ENCODE measurements at places on chromosomes 2 and 18.

GRCh38 chr2:85854166-85854509, 34.7 kb downstream of the ST3GAL5 start:
- DNase-seq: no peak
- H3K27me3 ChIP-seq: no peaks in the 10 kb centered on the region
- peaks cover 40% of the 10 kb centered on the region for H3K4me1 ChIP-seq
- H3K4me3 ChIP-seq: no peak overlapping the region
- peak overlapping the region; percentile 71 for H3K27ac ChIP-seq

- no peaks in the 10 kb centered on the region for H3K36me3 ChIP-seq
- H3K27me3 ChIP-seq: no peaks in the 10 kb centered on the region
- no peak overlapping the region for H3K4me3 ChIP-seq
- H3K27ac ChIP-seq: peak overlapping the region; percentile 78
Measured at GRCh38 chr18:12032786-12033642, 51.7 kb downstream of the IMPA2 start.

DNA sequence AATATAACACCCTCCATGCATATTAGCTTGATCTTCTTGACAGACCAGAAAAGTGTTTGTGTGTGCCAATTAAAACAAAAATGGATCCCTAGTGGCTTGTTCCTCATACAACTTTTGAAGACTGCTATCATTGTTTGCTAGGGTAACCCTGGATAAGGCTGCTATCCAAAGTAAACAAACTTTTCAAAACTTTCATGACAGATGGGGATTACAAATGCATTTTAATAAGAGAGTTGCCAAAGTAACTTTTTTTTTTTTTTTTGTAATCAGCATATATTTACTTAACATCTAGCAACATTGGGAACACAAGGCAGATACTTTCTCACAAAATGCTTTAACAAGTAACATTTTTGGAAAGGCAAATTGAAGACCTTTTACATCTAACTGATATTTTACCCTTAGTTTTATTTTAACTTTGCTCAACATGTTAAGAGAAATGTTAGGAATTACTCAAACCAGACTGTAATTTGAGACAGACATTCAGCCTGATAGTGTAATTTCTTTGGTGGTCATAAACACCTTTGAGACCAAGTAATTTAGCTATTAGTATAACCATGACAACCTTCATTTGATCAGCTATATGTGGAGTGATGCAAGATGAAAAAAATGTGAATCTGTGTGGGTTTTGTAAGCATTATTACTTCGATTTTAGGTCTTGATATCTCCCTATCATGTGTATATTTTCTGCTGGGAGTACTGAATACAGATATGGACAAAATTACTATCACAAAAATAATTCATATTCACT, 300.9 kb downstream of the ARHGAP15 start:
- no peaks in the 10 kb centered on the region for H3K4me1 ChIP-seq
- no peak overlapping the region for H3K4me3 ChIP-seq
- H3K27ac ChIP-seq: no peak overlapping the region
- no peaks in the 10 kb centered on the region for H3K27me3 ChIP-seq
- no peaks in the 10 kb centered on the region for H3K36me3 ChIP-seq

GRCh38 chr2:45344502-45344901, 266.6 kb downstream of the SRBD1 start:
- no peaks in the 10 kb centered on the region for H3K36me3 ChIP-seq
- H3K4me3 ChIP-seq: no peak overlapping the region
- no peaks in the 10 kb centered on the region for H3K27me3 ChIP-seq
- peak; percentile 54 for DNase-seq
- no peak overlapping the region for H3K27ac ChIP-seq

DNA sequence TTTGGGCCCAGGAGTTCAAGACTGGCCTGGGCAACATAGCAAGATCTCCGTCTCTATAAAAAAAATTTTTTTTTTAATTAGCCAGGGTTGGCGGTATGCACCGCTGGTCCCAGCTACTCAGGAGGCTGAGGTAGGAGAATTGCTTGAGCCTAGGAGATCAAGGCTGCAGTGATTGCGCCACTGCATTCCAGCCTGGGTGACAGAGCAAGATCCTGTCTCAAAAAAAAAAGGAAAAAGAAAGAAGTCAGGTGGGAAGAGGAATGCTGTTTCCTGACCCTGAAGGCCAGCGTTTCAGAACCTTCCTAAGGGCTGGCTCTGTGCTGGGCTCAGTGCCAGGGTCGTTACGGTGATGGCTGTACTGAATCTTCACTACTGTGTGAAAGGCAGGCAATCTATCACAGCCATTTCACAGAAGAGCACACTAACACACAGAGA, 35.0 kb upstream of the AGAP1 start:
- H3K36me3 ChIP-seq: no peaks in the 10 kb centered on the region
- no peaks in the 10 kb centered on the region for H3K4me1 ChIP-seq
- no peak overlapping the region for H3K4me3 ChIP-seq
- DNase-seq: no peak

DNA sequence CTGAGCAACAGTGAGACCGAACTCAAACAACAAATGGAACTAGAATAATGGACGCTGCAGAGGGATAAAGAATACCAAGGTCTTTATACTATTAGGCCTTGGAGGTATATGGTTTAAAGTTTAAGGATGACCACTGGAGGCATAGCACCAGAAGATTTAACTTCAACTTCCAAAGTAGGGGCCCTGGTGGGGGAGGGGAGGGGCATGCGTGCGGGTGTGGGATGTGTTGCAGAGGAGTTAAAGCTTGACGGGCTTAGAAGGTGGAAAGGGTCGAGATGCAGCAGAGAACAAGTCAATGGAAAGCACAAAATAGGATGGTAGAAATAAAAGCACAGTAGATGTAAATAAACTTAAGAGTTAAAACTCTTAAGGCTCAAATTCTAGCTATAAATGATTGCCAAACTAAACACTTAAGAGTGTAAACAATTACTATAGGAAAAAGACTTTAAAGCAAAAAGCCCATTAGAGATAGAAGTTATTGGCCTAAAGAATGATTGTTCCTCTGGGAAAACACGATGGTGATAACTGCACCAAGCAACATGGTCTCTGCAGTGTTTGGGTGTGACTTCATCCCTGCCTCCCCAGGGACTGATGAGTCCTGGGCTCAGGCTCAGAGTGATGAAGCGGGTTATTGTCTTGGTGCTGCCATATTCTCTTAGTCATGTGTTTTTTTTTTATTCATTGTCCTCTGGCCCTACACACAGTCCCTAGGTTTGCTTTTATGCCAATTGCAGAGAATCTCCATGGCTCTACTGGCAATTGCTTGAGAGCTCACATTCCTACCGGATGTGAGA, 13.0 kb downstream of the RRM2 start:
- no peak for DNase-seq
- no peaks in the 10 kb centered on the region for H3K36me3 ChIP-seq
- H3K4me1 ChIP-seq: no peaks in the 10 kb centered on the region
- H3K27me3 ChIP-seq: no peaks in the 10 kb centered on the region
- H3K4me3 ChIP-seq: no peak overlapping the region

GRCh38 chr2:73070643-73071359, 711 bp downstream of the SFXN5 start:
- peak overlapping the region; percentile 94 for H3K27ac ChIP-seq
- no peak for DNase-seq
- H3K36me3 ChIP-seq: no peaks in the 10 kb centered on the region
- H3K4me1 ChIP-seq: peaks cover 35% of the 10 kb centered on the region

DNA sequence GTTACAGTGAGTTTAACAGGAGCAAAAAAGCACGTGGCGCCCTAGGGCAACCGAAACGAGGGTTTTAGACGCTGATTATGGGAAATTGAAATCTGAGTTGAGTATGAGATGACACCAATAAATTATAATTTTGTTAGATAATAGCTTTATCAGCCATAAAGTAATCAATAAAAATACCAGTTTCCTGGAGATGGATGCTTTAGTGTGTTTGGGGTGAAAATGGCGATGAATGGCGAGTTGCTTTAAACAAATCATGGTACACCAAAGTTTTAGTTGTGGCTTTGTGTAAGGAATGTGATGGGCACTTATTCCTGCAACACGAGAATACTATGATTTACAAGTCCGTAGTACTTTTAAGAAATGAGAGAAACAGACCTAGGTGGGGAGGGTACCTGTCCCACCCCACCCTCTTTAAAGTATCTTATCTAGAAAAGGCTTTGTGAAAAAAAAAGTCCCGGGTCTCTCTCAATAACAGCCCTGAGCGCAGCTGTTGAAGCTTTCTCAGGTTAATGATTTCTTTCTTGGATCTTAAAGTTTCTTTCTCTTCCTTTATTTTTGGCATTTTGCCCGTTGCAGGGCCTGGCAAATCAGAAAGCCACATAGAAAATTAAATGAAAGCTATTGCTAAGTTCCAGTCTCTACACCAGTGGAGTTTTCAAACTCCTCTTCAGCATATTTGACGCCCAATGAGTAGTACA, 1.5 kb upstream of the RRM2 start:
- peaks cover 31% of the 10 kb centered on the region for H3K4me1 ChIP-seq
- peaks cover 6% of the 10 kb centered on the region for H3K27me3 ChIP-seq
- peak overlapping the region; percentile 60 for H3K27ac ChIP-seq
- no peaks in the 10 kb centered on the region for H3K36me3 ChIP-seq

- H3K27ac ChIP-seq: no peak overlapping the region
- H3K27me3 ChIP-seq: no peaks in the 10 kb centered on the region
- H3K4me3 ChIP-seq: no peak overlapping the region
Measured at GRCh38 chr2:144668493-144669110, 148.7 kb upstream of the ZEB2 start.

DNA sequence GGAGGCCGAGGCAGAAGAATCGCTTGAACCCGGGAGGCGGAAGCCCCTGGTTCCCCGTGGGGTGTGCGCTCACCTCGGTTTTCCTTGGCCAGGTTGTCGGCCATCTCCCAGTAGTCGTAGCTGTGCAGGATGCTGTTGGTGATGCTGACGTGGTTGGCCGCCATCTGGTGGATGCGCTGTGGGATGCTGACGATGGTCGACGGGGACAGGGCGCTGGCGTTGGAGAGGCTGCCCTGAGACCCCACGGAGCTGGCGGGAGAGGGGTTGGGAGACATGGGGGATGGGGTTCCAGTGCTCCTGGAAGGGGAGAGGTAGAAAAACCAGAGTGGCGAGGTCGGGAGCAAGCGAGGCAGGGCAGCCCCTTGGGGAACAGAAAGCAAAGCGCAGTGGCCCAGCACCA, 64.4 kb upstream of the REV1 start:
- no peak overlapping the region for H3K27ac ChIP-seq
- H3K36me3 ChIP-seq: no peaks in the 10 kb centered on the region
- DNase-seq: no peak

- no peak overlapping the region for H3K27ac ChIP-seq
- DNase-seq: no peak
- H3K4me3 ChIP-seq: no peak overlapping the region
- H3K36me3 ChIP-seq: no peaks in the 10 kb centered on the region
- no peaks in the 10 kb centered on the region for H3K4me1 ChIP-seq
Measured at GRCh38 chr2:67674668-67675067, 277.5 kb downstream of the ETAA1 start.

GRCh38 chr2:154223726-154224125, 352.0 kb downstream of the GALNT13 start:
- H3K27me3 ChIP-seq: no peaks in the 10 kb centered on the region
- DNase-seq: no peak

- no peak overlapping the region for H3K4me3 ChIP-seq
- H3K4me1 ChIP-seq: no peaks in the 10 kb centered on the region
- no peak for DNase-seq
- no peaks in the 10 kb centered on the region for H3K36me3 ChIP-seq
Measured at GRCh38 chr2:38907743-38908562, 18.3 kb downstream of the ARHGEF33 start.

- H3K27ac ChIP-seq: no peak overlapping the region
- no peaks in the 10 kb centered on the region for H3K27me3 ChIP-seq
- peaks cover 62% of the 10 kb centered on the region for H3K36me3 ChIP-seq
Measured at GRCh38 chr2:27241761-27242613, 20.9 kb downstream of the SLC30A3 start.

DNA sequence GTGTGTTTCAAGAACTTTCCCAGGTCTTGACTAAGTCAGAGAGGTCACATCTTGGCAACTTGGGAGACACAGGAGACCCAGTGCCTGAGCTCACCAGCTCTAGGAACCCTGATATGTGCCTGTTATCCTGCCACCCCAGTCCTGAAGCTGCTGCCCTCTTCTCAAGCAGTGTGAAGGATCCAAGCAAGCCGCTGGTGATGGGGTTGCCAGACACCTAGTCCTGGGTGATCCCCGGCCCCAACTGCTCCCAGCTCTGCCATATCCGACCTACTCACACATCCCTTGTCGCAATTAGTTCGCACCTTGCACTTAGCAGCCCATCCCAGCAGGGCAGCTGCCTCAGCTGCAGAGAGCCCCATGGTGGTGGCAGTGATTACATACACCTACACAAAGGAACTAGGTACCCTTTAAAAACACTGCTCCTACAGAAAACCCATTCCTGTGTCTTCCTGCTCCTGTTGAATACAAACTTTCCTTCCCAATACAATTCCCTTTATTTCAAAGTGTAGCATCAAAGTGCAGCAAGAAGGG, 247.2 kb upstream of the RAB12 start:
- no peak overlapping the region for H3K27ac ChIP-seq
- peaks cover 4% of the 10 kb centered on the region for H3K4me1 ChIP-seq
- no peaks in the 10 kb centered on the region for H3K36me3 ChIP-seq

DNA sequence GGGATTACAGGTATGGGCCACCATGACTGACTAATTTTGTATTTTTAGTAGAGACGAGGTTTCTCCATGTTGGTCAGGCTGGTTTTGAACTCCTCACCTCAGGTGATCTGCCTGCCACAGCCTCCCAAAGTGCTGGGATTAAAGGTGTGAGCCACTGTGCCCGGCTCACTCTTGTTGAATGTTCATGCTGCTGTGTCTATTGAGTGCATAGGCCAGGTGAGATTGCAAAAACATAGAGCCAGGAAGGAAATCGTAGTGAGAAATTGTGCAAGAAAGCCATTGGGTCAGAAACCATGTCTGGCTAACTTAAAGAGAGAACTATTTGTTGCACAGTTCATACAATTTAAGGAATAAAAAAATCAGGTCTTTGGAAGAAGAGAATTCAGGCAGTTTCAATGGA, 45.5 kb upstream of the FZD5 start:
- no peak for DNase-seq
- no peak overlapping the region for H3K27ac ChIP-seq
- H3K27me3 ChIP-seq: no peaks in the 10 kb centered on the region
- H3K36me3 ChIP-seq: no peaks in the 10 kb centered on the region
- H3K4me1 ChIP-seq: peaks cover 3% of the 10 kb centered on the region

All from vagina (tissue), 2 donors.